Putamen (tissue), 1 donor: ENCODE measurements at places on chromosomes 12 and 14.

GRCh38 chr12:12453635-12454034 lies 96.8 kb downstream of the BORCS5 start:
- no peak for DNase-seq

- peak; percentile 82 for DNase-seq
Measured at GRCh38 chr14:75307700-75308379, 29.2 kb downstream of the FOS start.

DNA sequence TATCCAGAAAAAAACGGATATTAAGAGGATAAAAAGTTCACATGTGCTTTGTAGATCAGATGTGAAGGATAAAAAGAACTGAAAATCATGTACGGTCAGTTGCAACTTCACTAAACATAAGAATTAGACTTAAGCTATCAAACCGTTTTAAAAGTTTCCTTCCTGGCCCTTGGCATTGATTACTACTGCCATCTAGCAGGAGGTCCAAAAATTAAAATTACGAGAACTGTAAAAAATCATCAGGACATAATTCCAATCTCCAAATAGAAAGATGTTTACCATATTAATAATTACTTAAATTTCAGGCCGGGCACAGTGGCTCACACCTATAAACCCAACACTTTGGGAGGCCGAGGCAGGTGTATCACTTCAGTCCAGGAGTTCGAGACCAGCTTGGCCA lies 7.9 kb downstream of the WDR89 start:
- no peak for DNase-seq

- no peak for DNase-seq
Measured at GRCh38 chr12:47084172-47084571, 4.4 kb upstream of the AMIGO2 start.
